ENCODE measurements at places on chromosomes 1 and 21. TPM values are rescaled to one million over a fixed set of nuclear protein-coding genes. Genes with fewer than 3 reads are reported as not detected.

ZFP69 gene
- total RNA-seq: 3.0 TPM

GRCh38 chr1:156705321-156705917 is at the start of gene CRABP2:
Gene CRABP2, minus strand, starts transcription at chr1:156705583. Its CDS starts 137 bp downstream, at chr1:156705446.
- DNase-seq: no peak

BTG2 gene
- 178 TPM for total RNA-seq

GRCh38 chr1:58815686-58816071 is 31.8 kb upstream of the JUN start:
- DNase-seq: no peak

INSRR gene
- 0.10 TPM for total RNA-seq

- no peak for DNase-seq
Measured at GRCh38 chr1:183461350-183461749, 10.9 kb upstream of the SMG7 start.

DNA sequence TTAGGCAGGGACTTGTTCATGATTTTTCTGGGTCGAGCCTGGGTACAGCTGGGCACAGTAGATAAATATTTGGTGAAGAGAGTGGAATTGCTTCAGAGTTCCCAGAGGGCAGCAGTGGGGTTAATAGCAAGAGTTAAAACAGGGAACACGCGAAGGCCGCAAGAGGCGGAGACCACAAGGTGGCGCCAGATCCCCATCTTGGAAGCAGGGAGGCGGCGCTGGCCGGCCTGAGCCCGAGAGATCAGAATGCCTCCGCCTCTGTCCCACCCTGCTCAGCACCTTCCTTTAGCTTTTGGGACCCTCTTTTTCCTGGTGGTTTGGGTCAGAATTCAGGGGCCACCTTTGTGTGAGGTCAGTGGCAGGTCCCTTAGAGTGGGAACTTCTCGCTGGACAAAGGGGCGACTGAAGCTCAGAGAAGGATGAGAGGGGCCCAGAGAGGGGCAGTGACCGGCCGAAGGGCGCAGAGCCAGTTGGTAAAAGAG is 6.5 kb upstream of the PADI2 start:
- peak; percentile 95 for DNase-seq

GRCh38 chr1:198254521-198254920 is 97.7 kb downstream of the NEK7 start:
- DNase-seq: no peak

GRCh38 chr1:168529518-168529917 is 14.3 kb downstream of the XCL2 start:
- no peak for DNase-seq

DNA sequence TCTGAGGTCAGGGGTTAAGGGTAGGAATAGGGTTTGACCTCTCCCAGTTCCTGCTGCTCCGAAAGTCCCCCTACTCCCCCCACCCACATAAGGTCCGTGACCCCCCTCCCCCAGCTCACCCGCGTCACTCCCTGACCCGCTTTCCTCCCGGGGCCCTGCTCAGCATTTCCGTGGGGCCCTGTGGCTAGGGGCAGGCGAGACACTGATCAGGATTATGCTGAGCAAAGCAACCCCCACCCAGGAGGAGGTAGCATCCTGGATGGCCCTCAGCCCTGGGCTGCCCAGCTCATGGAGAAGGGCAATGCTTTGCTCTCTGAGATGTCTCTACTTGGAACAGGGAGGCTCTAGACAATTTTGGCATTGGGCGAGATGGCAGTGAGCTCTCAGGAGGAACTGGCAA is 3.7 kb downstream of the RORC start:
- DNase-seq: no peak

NUCKS1 gene
- total RNA-seq: 102 TPM

DNA sequence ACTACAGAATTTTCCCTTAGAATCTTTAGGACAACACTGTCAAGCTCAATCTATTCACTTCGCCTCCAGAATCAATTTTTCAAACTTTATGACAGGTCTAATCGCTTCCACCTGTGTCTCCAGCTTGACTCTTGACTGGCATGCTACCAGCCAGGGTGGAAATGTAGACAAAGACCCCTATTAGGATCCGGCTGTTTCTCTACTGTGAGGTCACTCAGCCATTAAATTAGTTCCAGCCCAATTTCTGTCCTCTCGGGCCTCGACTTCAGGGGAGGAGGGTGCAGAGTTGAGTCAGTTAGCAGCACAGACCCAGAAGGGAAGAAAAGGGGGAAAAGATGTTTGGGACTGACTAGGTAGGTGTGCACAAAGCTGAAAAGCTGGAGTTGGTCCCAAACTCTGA is 78.5 kb downstream of the HLCS start:
- no peak for DNase-seq

DNA sequence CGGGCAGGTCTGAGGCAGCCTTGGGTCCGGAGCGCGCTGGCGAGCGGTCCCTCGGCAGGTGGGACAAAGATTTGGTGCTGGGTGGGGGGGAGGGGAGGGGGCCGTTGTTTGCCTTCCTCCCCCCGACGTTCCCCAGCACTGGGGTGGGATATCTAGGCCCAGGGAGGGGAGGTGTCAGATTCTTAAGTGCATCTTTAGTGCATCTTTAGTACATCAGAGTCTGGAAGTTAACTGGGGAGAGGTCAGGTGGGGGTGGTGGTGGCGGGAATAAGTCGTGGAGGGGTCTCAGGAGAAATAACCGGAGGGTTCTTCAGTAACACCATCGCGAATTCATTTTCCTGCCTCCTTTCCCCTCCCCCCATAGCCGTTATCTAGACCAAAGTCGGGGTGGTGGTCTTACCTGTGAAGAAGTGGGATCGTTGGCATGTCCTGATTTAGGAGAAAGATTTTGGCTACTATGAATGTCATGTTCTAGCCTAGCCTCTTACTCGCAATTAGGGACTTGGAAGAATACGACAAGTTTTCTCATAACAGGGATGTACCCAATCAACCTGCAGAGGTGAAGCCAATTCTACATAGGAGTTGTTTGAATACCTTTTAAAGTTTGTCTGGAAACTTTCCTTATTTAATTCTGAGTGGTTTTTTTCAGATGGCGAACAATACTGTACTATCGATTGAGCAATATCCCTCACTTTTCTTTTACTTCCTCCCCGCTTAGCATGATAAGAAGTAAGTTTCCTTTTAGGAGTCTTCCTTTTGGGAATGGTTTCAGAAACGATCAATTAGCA is 886 bp downstream of the ZMYM4 start:
- no peak for DNase-seq

DNA sequence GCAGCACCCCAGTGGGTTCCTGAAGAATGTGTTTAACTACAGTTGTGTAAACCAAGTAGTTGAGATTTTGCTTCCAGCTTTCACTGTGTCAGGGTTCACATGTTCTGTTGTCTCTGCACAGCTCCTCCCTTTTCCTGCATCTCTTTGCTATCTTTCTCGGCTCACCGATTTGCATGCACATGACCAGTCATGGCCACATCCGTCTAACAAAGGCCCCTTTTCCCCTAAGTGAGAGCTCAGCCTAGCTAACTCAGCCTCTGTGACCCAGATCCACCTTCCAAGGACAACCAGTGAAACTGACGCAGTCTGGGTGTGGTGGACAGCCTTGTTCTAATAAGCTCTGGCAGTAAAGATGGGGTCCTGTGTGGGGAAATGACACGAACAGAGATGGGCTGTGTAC is 101.1 kb downstream of the ZP4 start:
- no peak for DNase-seq

COL24A1 gene
- total RNA-seq: 0.32 TPM

GRCh38 chr1:202639500-202639899 is 70.8 kb downstream of the SYT2 start:
- DNase-seq: no peak

- DNase-seq: no peak
Measured at GRCh38 chr1:205466595-205467220, 10.9 kb upstream of the BLACAT1 start.

DUSP10 gene
- 5.8 TPM for total RNA-seq

DNA sequence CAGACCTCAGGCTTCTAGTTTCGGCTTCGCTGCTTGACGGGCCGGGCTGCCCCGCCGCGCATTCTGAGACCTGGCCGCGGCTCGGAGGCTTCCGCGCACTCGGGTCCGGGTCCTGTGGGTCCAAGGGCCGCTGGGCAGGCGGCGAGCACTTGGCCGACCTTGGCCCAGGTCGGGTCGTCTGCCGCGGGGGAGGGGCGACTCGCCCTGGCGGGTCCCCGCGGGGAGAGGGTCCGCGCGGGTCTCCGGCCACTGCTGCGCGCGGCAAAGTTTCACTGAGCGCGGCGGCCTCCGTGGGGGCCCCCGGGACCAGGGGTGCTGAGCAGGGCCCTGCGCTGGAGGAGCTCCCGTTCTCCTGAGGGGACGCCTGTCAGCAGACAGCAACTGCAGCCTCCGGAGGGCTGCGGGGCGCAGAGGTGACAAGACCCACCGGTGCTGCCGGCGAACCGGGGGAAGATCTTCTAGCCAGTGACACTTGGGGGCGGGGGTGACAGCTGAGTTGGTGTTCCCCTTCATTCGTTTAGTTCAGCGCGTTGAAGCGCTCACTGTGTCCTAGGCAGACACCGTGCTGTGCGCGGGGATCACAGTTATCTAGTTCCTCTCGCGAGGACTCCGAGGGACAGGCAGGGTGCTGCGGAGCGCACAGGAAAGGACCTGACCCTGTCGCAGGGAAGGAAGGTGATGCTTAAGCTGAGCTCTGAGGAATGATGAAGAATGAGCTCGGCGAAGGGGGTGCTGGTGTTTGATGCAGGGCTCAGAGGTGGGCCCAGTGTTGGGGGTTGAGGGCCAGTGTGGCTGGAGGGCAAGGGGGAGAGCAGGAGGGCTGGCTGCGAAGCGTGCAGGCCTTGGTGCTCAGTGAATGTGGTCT is 725 bp downstream of the MTFR1L start:
- DNase-seq: no peak

FOXE3 gene
- not detected for total RNA-seq

DNA sequence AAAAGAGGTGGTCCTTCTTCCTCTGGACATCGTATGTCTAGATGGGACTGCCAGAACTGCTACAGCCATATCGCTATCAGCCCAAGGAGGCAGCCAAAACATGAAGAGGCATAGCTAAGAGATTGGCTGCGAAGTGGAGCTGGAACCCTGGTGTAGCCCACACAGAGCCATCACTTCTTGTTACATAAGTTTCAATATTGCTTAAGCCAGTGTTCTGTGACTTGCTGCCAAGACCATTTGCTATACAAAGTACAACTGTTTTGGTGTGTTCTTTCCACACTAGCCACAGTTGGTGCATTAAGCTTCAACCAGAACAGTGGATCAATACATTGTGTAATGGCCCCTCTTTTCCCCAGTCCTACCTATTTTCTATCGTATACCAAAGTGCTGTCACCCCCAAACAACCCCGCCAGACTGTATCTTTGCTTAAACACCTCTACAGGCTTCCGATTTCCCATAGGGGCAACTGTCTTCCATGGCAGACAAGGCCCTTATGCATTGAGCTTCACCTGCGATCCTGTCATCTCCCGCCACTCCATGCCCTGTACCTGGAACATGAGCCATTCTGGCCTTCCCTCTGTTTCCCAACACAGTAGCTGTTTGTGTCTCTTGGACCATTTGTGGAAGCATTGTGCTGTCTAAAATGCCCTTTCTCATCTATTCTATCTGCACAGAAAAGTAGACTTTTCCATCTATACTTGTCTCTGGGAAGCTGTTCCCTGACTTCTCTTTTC is 241.8 kb downstream of the TTLL7 start:
- DNase-seq: no peak

ADORA1 gene
- total RNA-seq: 2.7 TPM

GRCh38 chr1:111471012-111471411 is 2.8 kb upstream of the C1orf162 start:
- no peak for DNase-seq

TMEM53 gene
- 16.8 TPM for total RNA-seq

RNU5D-1 gene
- total RNA-seq: not detected

DNA sequence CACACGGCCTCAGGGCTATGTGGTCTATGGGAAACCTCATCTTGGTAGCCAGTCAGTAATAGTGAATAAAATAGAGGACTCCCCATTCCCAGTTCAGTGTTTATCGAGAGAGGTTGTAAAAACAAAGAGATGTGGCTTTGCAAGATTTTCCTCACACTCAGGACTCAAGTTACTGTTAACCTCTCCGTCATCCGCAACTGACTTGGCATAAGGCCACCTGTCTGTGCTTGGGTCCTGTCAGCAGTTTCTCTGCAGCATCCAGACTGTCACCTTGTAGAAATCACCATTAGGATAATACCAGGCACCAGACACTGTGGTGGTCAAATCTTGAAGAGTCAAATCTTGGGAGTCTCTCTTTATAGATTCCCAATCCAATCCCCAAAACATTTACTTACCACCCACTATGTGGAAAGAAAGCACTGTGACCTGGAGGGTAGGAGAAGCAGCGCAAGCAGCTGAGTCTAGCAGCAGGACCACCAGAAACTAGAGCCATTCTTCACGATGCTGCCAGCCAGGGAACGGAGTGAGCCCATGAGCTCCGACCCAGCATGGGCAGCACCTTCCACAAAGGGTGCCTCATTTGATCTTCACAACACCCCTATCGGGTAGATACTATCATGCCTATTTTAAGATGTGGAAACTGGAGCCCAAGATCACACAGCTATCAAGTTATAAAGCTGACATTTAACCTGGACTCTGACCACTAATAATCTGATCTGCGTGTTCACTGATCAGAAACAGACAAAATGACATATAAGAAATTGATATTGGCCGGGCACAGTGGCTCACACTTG is 5.6 kb upstream of the GPR25 start:
- DNase-seq: no peak

PLA2G4A gene
- 14.1 TPM for total RNA-seq

KRTAP20-2 gene
- total RNA-seq: not detected

DNA sequence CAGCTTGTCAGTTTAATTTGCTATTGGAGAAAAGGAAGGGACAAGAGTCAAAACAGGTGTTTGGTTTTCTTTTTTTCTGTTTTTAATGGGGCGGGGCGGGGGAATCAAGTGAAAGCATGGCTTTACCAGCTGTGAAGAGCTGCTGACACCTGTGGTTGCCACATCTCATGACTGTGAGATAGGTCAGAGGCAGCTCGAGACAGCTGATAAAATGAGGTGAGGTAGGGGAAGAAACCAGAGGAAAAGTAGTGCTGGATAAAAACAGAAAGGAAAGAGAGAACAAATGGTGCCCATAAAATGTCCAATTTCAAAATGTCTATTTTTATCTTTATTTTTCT is 272.3 kb downstream of the NEGR1 start:
- DNase-seq: no peak

GRCh38 chr1:186014370-186015037 is 280.3 kb downstream of the HMCN1 start:
- DNase-seq: no peak

GRCh38 chr1:26225033-26225831 is 8.8 kb upstream of the CEP85 start:
- DNase-seq: peak; percentile 92

CD1E gene
- total RNA-seq: not detected

OR2G6 gene
- not detected for total RNA-seq

GBP1 gene
- total RNA-seq: 21.5 TPM

DNA sequence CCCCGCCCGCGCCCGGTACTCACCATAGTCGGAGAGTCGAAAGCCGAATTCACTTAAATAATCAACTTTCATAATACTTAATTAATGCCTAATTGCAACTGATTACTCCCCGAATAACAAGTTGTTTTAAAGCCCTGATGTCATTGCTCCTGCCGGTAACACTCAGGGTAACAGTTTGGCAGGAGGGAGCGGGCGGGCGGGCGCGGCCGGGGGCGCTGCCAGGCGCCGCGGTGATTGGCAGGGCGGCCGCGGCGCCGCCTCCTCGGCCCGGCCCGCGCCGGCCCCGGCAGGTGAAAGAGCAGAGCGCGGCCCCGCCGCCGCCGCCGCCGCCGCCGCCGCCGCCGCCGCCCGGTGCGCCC is 102.2 kb downstream of the CASZ1 start:
- no peak for DNase-seq

Data from mesenteric fat pad (tissue), 1 donor.